ENCODE measurements at places on chromosomes 1 and 21. TPM values are rescaled to one million over a fixed set of nuclear protein-coding genes. Genes with fewer than 3 reads are reported as not detected.

Gene SPATA1
- polyA plus RNA-seq = 1.0 TPM

Gene KDM5B
- 8.9 TPM for polyA plus RNA-seq

- peak overlapping the region; percentile 69 for H3K27ac ChIP-seq
- H3K27me3 ChIP-seq = peaks cover 61% of the 10 kb centered on the region
- DNase-seq = no peak
- peak overlapping the region; percentile 19 for H3K4me3 ChIP-seq
- H3K4me1 ChIP-seq = peaks cover 5% of the 10 kb centered on the region
- H3K36me3 ChIP-seq = no peaks in the 10 kb centered on the region
Observed at GRCh38 chr1:18110598-18110939, 3.0 kb downstream of the IGSF21 start.

DNA sequence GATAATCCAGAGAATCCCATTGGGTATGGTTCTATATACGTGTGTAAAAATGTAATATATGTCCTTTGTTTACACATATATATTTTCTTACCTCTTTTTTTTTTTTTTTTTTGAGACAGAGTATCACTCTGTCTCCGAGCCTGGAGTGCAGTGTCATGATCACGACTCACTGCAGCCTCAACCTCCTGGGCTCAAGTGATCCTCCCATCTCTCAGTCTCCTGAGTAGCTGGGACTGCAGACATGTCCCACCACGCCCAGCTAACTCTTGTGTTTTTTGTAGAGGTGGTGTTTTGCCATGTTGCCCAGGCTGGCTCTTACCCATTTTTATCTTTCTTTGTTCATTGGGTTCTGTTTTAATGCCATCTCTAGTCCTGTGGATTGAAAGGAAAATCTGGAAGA lies 59.5 kb downstream of the ZBTB17 start:
- H3K4me1 ChIP-seq = peaks cover 50% of the 10 kb centered on the region
- no peak for DNase-seq
- peaks cover 72% of the 10 kb centered on the region for H3K36me3 ChIP-seq
- peak overlapping the region; percentile 55 for H3K27ac ChIP-seq

- H3K4me1 ChIP-seq = peaks cover 13% of the 10 kb centered on the region
- no peak overlapping the region for H3K27ac ChIP-seq
- DNase-seq = no peak
- H3K36me3 ChIP-seq = no peaks in the 10 kb centered on the region
- H3K4me3 ChIP-seq = no peak overlapping the region
- no peaks in the 10 kb centered on the region for H3K27me3 ChIP-seq
Observed at GRCh38 chr21:43571976-43572375, 87.3 kb downstream of the HSF2BP start.

GRCh38 chr21:31879241-31879650 lies 6.4 kb downstream of the HUNK start:
- DNase-seq = peak; percentile 29
- H3K4me1 ChIP-seq = peaks cover 2% of the 10 kb centered on the region
- H3K27ac ChIP-seq = no peak overlapping the region
- no peaks in the 10 kb centered on the region for H3K36me3 ChIP-seq

DNA sequence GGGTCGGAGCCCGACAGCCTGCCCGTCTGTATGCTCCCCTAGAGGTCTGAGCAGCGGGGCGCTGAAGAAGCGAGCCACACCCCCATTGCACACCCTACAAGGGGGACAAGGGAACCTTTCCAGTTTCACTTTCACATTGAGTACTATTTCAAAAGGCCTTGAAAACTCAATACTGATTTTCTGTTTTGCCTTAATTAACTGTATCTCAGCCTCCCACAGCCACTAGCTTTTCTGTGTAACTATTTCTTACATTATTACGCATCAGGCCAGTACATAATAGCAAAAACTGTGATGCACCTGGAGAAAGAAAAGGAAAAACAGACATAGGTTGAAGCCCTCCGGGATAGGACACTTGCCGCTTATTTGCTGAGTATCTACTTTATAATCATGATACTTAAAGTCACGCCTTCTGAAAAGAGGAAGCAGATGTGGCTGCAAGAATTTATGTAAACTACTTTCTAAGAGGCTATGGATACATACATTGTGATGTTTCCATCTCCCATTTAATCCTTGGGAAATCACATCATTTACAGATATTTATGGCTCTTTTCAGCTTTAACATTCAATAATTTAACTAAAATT lies 1719.5 kb downstream of the MRPL39 start:
- no peaks in the 10 kb centered on the region for H3K36me3 ChIP-seq
- H3K27me3 ChIP-seq = no peaks in the 10 kb centered on the region
- peak overlapping the region; percentile 2 for H3K4me3 ChIP-seq

DNA sequence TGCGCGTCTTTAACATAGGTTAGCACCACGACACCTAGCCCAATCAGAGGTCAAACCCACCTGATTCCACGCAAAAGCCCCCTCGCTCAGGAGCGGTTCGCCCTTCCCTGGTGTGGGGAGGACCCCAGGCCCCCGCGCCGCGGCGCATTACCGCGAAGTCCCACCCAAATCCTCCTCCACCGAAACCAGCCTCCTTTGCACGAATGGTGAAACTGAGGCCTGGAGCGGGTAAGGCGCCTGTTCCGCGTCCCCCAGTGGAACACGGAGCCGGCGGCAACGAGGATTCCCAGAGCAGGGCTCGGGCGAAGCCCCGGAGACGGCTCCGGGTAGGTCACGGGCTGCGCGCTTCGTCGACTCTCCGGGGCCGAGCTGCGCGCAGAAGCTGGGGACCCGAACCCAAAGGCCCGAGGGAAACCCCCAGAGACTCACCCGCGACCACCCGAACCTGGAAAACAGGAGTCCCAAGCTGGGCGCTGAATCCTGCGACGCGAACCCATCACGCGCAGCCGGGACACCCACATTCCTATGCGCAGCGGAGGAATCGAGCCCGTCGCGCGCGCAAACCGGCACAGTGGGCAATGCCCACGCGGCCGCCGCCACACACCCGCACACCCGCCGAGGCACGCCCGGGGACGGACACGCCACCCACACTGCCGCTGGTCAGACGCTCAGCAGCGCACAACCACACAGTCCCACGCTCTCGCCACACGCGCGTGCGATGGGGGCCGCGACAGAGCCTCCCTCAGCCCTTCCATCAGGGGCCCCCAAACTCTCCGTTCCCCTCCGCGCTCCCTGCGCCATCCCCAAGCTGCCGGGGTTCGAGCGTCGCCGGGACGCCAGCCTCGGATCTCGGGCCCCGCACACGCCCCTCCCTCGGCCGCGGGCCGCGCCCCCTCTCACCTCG lies 507 bp downstream of the GLIS1 start:
- H3K4me3 ChIP-seq = peak overlapping the region; percentile 55
- H3K4me1 ChIP-seq = peaks cover 30% of the 10 kb centered on the region
- H3K27ac ChIP-seq = no peak overlapping the region
- DNase-seq = no peak

GRCh38 chr1:216566641-216567205 lies 143.5 kb upstream of the USH2A start:
- no peak for DNase-seq
- H3K4me1 ChIP-seq = no peaks in the 10 kb centered on the region
- H3K27me3 ChIP-seq = no peaks in the 10 kb centered on the region
- no peak overlapping the region for H3K27ac ChIP-seq
- no peaks in the 10 kb centered on the region for H3K36me3 ChIP-seq
- H3K4me3 ChIP-seq = no peak overlapping the region

DNA sequence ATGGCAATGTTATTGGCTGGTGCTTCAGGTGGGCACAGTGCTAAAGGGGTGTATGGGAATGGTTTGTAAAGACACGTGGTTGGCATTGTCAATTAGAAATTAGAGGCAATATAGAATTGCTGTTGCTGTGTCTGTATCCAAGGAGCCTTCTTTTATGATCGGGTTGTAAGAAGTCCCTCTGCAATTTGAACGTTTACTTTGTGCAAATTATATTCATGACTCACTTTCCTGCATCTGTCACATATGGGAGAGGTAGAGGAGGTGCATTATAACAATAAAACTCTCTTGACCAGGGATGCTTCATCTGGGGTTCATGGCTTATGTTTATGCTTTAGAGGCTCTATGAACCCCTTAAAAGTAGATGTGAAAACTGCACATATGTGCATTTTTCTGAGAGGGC lies 130.4 kb upstream of the DNAH14 start:
- H3K4me1 ChIP-seq = no peaks in the 10 kb centered on the region
- H3K27me3 ChIP-seq = no peaks in the 10 kb centered on the region
- no peak for DNase-seq
- H3K27ac ChIP-seq = no peak overlapping the region
- H3K4me3 ChIP-seq = no peak overlapping the region
- no peaks in the 10 kb centered on the region for H3K36me3 ChIP-seq

DNA sequence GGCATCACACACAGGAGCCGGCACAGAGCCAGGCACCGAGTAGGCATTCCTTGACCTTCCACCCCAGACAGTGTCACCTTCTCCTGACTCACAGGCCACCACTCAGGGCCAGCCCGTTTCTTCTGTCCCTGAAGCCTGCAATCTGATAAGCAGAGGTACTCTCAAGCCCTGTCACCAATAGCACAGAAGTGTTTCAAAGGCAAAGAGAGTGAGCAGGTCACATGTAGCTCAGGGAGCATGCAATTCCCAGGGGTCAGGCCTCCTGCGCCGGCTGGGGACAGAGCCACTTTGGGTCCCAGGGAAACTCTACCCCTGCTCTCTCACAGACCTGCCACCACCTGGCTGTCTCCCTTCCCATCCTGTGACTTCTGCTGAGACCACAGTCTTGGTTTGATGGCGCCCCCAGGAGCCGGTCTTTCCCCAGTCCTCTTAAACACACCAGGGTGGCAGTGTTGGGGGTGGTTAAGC lies 13.2 kb downstream of the CAPN9 start:
- no peaks in the 10 kb centered on the region for H3K36me3 ChIP-seq
- no peaks in the 10 kb centered on the region for H3K4me1 ChIP-seq
- no peak for DNase-seq
- H3K27ac ChIP-seq = no peak overlapping the region
- H3K4me3 ChIP-seq = no peak overlapping the region
- H3K27me3 ChIP-seq = no peaks in the 10 kb centered on the region

- DNase-seq = no peak
- no peaks in the 10 kb centered on the region for H3K36me3 ChIP-seq
- peaks cover 47% of the 10 kb centered on the region for H3K4me1 ChIP-seq
- H3K4me3 ChIP-seq = no peak overlapping the region
Observed at GRCh38 chr1:109502364-109502851, 7.1 kb downstream of the AMIGO1 start.

Data from spleen (tissue), 13 donors.